CD4-positive, alpha-beta T cell treated with Interleukin-4 for 4 hours (primary cell): ENCODE measurements at places on chromosomes 11 and 22.

GRCh38 chr11:38582756-38583155 lies 1984.7 kb upstream of the RAG2 start:
- DNase-seq, result no peak

DNA sequence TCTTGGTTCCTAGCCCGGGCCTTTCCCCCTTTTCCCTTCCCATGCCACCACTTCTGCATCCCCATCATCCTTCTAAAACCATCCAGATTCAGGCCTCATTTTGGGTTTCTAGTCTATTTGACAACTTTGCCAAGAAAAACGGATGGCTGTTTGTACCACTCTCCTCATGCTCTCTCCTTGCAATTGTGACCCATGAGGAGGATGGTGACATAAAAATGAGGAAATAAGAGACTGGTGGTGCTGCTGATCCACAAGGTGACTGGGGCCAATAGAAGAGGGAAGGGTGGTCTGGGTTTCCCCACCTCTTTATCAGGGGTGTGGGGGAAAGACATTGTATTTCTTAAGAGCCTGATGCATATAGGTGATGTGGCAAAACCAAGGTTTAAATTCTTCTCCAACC lies 1.0 kb downstream of the MS4A4A start:
- no peak for DNase-seq

- DNase-seq, result no peak
Measured at GRCh38 chr11:57546869-57547475, 9.6 kb downstream of the SMTNL1 start.

- DNase-seq, result no peak
Measured at GRCh38 chr11:32172848-32173834, 82.3 kb downstream of the RCN1 start.

GRCh38 chr22:25193548-25193947 lies 6.1 kb upstream of the CRYBB3 start:
- DNase-seq, result no peak

DNA sequence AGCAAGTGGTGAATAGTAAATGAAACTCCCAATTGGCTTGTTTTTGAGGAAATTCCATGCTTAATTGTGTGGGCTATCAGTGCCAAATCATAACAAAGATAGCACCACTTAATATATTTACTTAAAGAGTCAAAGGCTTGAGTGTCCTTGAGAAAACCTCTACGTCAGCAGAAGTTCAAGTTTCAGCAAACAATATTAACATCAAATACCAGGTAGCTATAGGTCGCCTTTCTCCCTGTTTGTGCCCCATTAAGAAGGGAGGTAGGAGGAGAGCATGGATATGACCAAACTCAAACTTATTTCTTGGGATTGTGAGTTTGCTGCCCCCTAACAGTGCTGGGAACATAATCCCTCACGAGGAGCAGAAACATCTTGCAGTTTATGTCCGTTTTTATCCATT lies 105.6 kb upstream of the SYN3 start:
- DNase-seq, result no peak

GRCh38 chr11:113401718-113402117 lies 14.1 kb downstream of the ANKK1 start:
- no peak for DNase-seq

DNA sequence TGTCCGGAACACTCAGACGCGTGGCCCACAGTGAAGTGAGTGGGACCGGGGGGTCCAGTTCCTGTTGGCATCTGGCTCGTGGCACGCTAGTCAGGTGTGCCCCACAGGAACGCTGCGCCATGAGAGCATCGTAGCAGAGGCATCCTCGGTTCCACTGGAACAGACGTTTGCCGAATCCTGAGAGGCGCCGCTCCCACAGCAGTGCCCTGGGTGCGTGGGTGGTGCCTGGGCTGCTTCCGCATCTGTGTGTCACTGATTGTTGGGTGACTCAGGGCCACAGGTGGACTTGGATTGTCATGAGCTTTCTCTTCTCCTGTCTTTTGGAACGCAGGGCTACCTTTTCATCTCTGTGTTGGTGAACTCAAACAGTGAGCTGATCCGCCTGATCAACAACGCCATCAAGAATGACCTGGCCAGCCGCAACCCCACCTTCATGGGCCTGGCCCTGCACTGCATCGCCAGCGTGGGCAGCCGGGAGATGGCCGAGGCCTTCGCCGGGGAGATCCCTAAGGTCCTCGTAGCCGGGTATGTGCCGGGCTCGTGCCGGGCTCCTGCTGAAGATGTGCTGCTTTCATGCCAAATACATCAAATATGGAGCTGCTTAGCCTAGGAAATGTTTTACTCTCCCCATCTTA lies 46.2 kb downstream of the AP2A2 start:
- DNase-seq, result no peak

DNA sequence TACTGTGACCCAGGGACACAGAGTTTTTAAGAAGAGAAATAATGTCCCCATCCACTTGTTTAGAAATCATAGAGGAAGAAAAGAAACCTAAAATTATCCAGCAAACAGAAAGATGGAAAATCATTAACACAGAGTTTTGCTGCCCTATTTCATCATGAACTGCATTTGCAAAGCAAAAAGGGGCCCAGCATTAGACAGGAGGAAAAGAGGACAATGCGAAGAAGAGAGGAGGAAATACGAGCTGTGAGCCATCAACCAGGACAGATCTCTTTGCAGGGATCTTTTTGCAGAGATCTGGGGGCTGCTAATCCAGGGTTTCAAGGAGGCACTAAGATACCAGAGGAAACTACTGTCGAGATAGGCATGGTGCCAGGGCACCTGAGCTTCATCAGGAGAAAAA lies 14.4 kb upstream of the NCAM1 start:
- no peak for DNase-seq

- no peak for DNase-seq
Measured at GRCh38 chr11:8080674-8081590, at the start of gene TUB. Gene TUB (plus strand): TSS chr11:8081211. CDS start chr11:8081511, 300 bp downstream.

DNA sequence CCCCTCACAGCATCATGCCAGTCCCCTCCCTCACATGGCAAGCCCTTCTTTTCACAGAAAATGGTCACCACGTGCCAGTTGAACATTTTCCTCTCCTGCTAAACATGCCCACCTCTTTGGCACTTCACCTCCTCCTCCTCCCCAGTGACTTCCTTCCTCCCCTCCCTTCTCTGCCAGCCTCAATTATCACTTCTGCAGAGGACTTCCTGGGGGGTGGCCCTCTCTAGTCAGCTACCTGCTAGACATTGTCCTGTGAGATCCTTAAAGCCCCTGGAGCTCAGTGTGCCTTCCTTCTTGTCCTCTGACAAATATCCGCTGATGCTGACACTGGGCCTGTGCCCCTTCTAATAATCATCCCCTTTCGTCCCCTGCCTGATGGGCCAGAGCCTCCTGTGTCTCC lies 43.2 kb upstream of the E2F8 start:
- peak; percentile 26 for DNase-seq

- no peak for DNase-seq
Measured at GRCh38 chr11:12808519-12808918, 134.3 kb downstream of the TEAD1 start.

DNA sequence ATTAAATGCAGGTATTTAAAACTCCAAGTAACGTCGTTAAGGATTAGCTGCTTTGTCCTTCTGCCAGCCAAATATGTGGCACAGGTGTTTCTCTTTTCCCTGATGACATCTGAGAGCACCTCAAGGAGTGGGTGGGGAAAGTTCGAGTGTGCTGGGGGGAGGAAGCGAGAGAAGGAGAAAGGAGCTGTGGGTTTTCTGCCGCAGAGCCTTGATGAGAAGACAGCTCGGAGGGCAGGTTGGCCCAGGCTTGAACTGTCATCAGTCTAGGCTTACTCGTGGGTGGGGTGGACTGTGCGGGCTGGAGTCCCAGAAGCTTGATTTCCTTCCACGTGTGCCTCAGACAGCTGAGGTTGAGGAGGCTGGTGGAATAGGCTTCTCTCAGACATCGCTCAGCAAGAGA lies 15.2 kb upstream of the SORL1-AS1 start:
- peak; percentile 86 for DNase-seq

DNA sequence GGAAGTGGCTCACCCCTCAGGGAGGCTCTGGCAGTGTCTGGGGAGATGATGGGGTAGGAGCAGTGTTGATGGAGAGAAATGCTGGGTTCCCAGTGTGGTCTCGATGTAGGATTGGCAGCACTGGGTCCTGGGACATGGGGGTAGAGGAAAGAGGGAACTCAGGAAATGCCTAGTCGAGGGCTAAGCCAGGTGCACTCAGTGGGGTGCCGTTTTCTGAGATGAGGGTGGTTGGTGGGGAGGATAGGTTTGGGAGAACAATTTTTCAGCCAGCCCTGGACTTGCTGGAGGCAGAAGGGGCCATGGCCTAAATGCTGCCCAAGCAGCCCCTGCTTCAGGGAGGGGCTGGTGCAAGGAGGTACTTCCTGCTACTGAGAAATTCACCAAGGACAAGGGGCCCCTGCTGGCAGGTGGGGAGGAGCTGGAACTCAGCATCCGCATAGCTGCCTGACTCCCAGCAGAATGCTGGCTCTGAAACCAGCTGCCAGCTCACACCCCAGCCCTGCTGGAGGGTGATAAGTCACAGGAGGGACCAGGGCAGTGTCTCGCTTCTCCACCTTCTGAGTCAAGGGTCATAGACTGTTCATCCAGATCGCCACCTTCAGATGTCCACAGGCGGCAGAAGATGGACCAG lies 6.0 kb downstream of the CCDC157 start:
- no peak for DNase-seq

DNA sequence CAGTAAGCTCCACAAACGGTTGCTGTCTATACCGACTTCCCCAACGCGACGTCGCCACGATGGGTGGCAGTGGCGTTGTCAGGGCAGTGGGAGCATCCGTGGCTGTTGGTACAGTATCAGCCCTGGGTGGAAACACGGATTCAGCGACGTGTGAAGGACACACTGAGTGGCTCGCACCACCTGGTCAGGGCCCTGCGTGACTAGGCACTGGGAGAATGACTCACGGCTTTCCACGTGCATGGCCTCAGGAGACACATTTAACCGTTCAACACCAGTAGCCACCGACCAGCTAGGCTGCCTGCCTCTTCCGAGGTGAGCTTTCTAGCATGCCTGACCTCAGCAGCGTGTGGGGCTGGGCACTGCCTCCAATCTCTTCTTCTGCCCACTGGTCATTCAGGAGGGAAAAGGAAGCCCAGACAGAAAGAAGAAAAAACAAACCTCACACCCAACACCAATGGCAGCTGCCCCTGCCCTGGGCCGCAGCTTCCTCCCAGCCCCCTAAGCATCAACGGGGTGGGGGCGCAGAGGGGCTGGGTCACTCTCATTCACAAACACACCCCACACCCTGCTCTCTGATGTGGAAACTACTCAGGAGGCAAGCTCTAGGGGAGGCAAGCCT lies 59.0 kb downstream of the MYH9 start:
- DNase-seq, result no peak

- no peak for DNase-seq
Measured at GRCh38 chr11:94201004-94201465, 72.4 kb downstream of the PANX1 start.

- no peak for DNase-seq
Measured at GRCh38 chr11:34067383-34068065, 16.0 kb downstream of the CAPRIN1 start.

- no peak for DNase-seq
Measured at GRCh38 chr22:21450320-21450831, 16.8 kb upstream of the TMEM191C start.

DNA sequence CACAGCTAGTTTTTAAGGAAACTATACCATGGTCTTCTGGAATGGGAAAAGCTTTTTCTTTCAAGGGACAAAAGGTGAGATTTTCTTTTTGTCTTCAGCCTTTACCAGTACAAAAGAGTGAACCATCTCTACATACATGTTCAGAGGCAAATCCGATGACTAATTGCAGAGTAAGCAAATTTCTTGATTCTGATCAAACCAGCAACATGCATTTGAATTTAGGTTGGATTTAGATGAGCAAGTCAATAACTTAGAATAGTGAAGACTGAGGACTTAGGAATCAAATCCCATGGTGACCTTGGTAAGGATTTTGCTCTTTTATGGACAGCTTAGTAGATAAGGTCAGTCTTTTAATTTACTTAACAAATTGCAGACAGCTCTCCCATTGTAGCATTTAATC lies 65.9 kb upstream of the BLID start:
- no peak for DNase-seq
